ENCODE measurements at places on chromosomes 6 and 20. TPM values are rescaled to one million over a fixed set of nuclear protein-coding genes. Genes with fewer than 3 reads are reported as not detected.
A peak's percentile ranks its signal among the peaks of the same experiment; 100 is the strongest.

The ITPA gene
- 144 TPM for total RNA-seq

DNA sequence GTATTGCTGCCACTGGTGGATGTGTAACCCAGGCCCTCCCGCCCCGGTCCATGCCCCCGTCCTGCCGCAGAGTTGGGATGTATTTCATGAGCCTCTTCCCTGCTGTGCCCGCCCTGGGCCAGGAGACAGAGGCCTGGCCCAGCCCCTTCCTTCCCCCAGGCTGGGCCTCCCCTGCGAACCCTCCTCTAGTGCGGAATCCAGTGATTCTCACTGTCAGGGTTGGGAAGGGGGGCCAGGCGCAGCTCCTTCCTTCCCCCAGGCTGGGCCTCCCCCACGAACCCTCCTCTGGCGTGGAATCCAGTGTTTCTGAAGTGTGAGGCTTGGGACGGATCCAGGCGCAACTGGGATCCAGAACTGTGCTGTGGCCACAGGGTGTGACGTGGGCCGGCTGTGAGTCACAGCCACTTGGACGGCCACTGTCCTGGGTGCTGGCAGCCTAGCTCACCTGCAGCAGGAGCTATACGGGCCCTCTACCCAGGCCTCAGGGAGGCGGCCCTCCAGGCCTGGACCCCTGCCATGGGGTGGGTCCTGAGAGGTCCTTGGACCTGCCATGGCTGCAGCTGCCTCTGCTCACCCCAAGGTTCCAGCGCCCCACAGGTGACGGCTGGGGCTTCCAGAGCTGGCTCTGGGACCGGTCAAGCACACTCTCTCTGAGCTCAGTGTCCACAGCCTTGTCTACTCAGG is 28.3 kb downstream of the COL20A1 start:
- DNase-seq = no peak

- peak; percentile 48 for DNase-seq
These were observed 417.5 kb downstream of the EYS start for GRCh38 chr6:65289491-65289890.

- peak; percentile 66 for DNase-seq
These were observed 428.7 kb upstream of the SOX4 start for GRCh38 chr6:21164768-21165326.

DNA sequence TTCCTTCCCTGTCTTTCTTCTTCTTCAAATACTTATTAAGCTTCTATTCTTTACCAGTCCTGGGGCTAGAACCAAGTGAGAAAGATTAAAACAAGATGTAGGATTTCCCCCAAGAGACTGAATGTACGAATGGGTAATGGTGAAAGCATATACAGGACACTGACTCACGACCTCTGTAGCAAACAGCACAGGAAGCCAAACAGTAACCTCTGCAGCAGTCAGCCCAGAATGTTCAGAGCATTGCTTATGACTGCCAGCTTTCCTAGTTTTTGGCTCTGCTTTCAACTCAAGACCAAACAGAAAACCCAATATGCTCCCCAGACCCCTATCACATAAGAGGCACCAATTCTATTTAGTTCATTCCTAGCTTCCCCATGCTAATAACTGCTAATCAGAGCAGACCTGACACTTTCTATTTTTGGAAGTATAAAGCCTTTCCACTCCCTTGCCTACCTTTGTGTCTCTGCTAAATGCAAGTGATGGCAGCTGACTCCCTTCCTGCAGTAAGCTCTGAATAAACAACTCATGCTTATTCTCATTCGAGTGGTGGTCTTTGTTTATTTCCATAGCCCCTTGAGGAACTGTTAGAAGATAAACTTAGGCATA is 690.6 kb downstream of the EPM2A start:
- peak; percentile 67 for DNase-seq

GRCh38 chr6:118869894-118870589 is 23.9 kb upstream of the ASF1A start:
- no peak for DNase-seq

DNA sequence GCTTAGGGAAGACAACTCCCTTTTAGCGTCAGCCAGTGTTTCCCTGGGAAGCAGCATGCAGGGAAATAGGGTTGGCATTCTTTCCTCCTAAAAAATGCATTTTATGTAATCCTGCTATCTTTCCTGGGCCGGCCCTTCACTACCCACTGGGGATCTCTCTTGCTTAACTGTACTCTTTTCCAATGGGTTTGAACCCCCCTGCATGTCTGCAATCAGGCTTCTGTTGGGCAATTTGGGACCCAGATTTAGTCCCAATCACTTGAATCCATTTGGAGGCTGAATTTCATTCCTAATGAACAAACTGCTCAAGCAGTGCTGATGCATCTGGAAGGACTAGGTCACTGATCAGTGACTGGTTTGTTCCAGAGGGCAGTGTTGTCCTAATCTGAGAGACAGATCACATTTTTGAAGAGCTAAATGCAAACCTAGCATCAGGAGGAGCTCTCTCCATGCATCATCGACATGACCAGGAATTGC is 152.0 kb downstream of the TSHZ2 start:
- no peak for DNase-seq

DNA sequence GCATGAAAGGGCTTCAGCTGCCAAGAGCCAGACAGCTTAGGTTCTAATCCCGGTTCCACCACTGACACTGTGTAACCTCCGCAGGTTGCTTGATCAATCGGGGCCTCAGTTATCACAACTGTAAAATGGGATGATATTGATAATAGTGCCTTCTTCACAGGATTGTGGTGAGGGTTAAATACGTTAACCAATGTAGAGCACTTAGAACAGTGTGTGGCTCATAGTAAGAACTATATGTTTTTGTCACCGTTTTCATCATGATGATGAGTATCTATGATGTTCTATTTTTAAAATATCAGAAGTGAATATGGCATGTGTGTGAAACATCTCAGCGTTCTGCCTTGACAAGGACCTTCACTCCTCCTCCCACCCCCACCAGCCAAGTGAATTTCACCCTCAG is 10.3 kb upstream of the MAPK13 start:
- DNase-seq = no peak

GRCh38 chr6:26360451-26361416 is 4.3 kb upstream of the BTN3A2 start:
- no peak for DNase-seq

- no peak for DNase-seq
These were observed 146.2 kb upstream of the SMLR1 start for GRCh38 chr6:130681028-130681427.

The PLCB1 gene
- total RNA-seq = 7.2 TPM

GRCh38 chr6:36232172-36232571 is 35.6 kb downstream of the BRPF3 start:
- no peak for DNase-seq

The PEX6 gene
- 21.2 TPM for total RNA-seq

DNA sequence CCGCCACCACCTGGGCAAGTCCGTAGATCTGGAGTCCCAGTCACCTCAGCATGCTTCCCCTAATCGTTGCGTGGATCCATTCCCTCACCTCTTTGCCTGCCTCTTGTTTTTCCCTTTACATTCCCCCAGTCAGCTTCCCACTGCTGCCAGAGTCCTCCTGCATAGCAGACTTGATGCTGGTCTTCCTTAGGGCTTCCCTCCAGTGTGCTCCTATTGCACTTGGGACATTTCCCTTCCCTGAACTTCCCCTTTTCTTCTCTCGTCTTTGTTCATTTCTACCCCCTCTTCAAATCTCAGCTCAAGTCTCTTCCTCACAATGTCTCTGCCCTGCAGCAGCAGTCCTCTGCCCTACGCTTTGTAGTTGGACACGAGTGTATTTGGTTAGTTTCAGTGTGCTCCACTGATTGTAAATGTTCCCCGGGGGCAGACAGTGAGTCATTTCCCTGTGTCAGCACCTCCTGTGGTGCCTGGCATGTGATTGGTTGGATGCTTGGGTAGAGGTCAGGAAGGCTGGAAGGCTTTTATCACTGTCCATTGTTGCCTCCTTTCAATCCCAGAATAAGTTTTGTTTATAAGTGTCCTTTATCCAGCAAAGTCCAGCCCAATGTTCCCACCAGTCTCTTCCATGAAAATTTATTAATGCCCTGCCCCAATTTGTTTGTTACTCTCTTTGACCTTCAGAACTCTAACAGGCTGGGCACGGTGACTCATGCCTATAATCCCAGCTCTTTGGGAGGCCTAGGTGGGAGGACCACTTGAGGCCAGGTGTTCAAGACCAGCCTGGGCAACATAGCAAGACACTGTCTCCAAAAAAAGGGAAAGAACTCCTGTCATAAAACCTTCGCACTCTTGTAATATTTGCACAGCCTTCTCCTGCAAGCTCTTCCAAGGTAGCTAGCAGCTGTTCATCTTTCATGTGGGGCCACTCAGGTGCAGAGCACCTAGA is 38.3 kb downstream of the FAM120B start:
- peak; percentile 86 for DNase-seq

- no peak for DNase-seq
These were observed 209.8 kb downstream of the ATXN1 start for GRCh38 chr6:16551466-16551865.

DNA sequence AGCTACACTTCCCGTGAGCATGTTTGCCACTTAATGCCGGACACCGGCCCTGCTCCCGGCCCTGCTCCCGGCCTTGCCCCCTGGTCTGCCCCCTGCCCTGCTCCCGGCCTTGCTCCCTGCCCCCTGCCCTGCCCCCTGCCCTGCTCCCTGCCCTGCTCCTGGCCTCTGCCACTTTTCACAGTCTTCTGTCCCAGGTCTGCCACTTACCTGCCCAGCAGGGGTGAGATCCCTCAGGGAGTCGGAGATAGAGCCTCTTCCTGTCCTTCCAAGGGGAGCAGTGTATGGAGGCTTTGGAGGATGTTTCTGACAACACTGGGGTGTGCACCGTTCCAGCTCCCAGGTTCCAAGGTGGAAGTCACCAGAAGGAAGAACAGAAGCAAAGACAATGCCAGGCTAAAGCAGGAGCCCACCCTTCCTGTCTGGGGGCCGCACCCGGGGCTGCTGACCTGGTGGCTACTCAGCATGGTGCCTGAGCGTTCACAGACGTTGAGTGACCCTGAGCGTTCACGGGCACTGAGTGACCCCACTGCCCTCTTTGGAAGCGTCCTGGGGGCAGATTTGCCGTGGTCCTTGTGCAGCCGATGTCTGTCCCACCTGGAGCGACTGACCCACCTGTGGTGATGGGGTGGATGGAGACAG is 199.8 kb downstream of the DLL1 start:
- DNase-seq = no peak

The HSF2 gene
- total RNA-seq = 13.3 TPM

- DNase-seq = peak; percentile 74
These were observed 49.7 kb upstream of the IL20RA start for GRCh38 chr6:137094411-137095008.

DNA sequence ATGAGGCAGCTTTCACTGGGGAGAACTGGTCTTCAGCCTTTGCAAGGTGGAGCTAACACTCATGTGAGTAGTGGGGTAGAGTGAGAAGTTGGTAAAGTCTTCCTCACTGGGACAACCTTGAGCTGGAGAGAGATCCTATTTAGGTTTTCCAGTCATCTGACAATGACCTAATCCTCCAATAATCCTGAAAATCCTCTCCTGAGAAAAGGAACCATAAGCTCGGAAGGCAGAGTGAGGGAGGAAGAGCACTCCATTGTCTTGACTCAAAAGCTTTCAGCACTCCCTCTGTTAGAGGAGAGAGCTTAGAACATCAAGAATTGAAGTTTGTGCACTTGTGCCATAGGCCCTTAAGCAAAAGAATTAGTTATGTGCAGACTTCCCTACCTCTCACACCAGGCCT is 77.8 kb downstream of the TRAM2 start:
- peak; percentile 64 for DNase-seq

The TMC2 gene
- not detected for total RNA-seq

GRCh38 chr6:2884804-2885203 is 18.3 kb downstream of the SERPINB9 start:
- DNase-seq = no peak

GRCh38 chr6:133587546-133588160 is 301.3 kb upstream of the TCF21 start:
- no peak for DNase-seq

DNA sequence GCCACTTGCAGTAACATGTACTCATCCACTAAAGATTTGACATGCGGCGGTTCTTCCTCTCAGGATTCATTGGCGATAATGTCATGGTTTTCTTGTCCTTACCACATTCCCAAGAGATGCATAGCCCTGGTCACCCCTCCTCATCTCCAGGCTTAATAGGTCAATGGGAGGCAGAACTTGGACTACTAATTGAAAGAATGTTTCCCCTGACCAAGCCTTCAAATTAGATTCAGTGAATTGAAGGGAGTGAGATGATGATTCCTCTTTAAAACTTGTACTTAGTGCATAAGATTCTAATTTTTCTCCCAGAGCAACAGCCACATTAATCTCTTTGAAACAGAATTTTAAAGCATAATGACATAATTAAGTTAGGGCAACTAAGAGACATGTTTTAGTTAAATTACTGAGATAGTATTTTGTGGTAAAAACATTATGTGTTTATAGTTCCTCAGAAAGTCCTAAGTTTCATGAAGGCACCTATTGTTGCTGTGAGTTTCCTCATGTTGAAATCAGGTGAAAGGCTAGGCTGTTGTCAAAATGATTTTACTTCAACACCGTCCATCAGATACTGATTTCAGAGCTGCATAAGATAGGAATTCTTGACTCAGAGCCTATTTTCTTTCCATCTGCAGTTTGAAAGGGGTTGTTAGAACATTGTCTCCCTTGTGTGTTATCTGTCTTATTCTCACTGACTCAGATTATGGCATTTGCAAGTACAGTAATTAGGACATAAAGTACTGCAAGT is 48.5 kb downstream of the STK4 start:
- peak; percentile 11 for DNase-seq

The ROS1 gene
- total RNA-seq = 0.06 TPM

GRCh38 chr6:43123461-43124314 is 47.4 kb upstream of the SRF start:
- DNase-seq = no peak

The CCN6 gene
- total RNA-seq = not detected

DNA sequence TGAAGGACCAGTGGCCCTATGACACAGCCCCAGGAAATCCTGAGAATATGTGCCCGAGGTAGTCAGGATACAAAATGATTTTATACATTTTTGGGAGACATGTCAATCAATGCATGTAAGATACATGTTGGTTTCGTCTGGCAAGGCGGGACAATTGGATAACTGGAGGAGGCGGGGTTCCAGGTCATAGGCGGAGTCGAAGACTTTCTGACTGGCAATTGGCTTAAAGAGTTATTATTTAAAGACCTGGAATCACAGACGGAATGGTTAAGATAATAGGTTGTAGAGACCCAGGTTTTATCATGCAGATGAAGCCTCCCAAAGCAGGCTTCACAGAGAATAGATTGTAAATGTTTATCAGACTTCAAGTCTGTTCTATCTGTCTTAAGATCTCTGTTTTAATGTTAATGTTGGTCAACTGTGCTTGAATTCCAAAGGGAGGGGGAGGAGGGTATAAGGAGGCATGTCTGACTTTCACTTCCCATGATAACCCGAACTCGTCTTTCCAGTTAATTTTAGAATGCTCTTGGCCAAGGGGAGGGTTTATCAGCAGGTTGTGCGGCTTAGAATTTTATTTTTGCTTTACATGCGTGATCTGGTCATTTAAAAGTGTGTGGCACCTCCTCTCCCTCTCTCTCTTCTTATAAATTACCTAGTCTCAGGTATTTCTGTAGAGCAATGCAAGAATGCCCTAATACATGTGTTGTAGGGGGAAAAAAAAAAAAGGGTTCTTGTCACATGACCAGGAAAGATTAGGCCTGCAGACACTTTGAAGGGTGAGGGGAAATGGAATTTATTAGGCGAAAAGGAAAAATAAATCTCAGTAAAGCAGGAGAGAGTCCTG is 230.7 kb downstream of the NFATC2 start:
- DNase-seq = no peak

Measured in HT1080 (cell line).